ENCODE measurements at places on chromosomes 12 and 14.

GRCh38 chr12:115443351-115443938, 759.5 kb upstream of the TBX3 start:
- no peak for DNase-seq

DNA sequence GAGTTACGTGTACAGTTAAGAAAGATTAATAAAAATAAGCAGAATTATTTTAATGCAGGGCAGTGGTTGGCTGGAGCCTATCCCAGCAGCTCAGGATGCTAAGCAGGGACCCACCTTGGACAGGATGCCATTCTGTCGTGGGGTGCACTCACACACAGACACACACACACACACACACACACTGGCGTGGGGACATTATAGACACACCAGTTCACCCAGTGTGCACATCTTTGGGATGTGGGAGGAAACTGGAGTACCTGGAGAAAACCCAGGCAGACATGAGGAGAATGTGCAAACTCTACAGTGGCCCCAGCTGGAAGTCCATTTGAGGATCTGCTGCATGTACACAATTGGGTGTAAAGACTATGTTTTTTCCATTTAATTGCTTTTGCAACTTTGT, 12.8 kb upstream of the IFI27L2 start:
- no peak for DNase-seq

GRCh38 chr12:78330131-78330530, 499.4 kb downstream of the NAV3 start:
- no peak for DNase-seq

DNA sequence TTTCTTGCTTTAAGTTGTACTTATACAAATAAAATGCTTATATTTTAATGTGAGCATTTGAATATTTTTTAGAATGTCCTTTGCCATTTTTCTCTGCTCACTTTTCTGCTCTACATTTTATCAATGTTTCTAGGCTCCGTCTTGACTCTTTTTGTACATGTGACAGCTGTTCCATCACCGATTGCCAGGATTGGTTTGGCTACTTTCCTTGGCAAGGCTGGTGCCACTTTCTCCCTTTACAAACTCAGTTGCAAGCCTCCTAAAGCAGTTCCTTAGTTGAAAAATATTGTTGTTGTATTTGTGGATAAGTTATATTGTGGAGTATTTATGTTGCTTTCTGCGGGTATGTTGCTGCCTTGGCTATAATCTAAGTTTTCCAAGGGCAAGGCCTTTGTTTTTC, 63.4 kb downstream of the DACT1 start:
- DNase-seq = no peak

DNA sequence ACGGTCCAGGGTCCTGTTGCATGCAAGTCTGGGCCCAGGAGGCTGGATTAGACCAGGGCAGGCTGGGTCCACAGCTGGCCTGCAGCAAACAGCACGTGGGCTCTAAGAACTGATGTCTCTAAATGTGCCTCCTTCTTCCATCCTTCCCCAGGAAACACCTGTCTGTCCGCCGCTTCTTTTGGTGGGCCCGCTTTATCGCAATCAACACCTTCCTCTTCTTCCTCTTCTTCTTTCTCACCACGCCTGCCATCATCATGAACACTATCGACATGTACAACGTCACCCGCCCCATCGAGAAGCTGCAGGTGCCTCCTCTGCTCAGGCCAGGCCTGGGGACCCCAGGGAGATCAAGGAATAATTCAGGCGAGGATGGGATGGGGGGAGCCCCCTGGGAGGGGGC, 28.3 kb downstream of the NGB start:
- no peak for DNase-seq

DNA sequence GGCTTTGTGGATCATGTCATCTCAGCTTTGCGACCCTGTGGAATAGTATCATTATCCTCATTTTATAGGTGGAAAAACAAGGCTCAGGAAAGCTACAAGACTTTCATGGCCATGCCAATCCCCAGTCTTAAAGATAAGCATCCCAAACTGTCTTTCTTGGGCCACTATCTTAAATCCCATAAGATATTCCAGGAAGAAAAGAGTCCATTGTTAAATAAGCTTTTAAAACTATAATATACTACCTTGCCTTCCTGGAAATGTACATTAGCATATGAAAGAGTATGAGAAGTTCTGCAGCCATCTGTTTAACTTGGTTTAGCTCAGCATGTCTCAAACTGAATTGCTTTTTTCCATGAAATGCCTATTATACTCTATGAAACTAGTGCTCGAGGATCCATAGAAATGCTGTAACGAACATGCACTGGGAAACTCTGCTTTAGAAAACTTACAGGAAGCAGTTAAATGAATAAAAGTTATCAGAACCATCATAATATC, 77.1 kb downstream of the B4GALNT3 start:
- no peak for DNase-seq

- no peak for DNase-seq
Measured at GRCh38 chr12:89064780-89065179, 287.5 kb downstream of the DUSP6 start.

GRCh38 chr12:65306366-65307168, 28.1 kb downstream of the MSRB3 start:
- no peak for DNase-seq

- DNase-seq = no peak
Measured at GRCh38 chr12:334125-334524, 55.0 kb downstream of the KDM5A start.

DNA sequence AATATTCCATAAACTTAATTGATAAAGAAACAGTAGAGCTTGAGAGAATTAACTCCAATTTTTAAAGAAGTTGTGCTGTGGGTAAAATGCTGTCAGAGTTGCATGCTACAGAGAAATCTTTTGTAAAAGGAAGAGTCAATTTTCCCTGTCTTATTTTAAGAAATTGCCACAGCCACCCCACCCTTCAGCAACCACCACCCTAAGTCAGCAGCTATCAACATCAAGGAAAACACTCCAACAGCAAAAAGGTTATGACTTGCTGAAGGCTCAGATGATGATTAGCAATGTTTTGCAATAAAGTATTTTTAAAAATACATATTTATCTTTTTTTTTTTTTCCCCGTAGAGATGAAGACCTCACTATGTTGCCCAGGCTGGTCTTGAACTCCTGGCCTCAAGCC, 6.5 kb upstream of the DRAM1 start:
- DNase-seq = no peak

DNA sequence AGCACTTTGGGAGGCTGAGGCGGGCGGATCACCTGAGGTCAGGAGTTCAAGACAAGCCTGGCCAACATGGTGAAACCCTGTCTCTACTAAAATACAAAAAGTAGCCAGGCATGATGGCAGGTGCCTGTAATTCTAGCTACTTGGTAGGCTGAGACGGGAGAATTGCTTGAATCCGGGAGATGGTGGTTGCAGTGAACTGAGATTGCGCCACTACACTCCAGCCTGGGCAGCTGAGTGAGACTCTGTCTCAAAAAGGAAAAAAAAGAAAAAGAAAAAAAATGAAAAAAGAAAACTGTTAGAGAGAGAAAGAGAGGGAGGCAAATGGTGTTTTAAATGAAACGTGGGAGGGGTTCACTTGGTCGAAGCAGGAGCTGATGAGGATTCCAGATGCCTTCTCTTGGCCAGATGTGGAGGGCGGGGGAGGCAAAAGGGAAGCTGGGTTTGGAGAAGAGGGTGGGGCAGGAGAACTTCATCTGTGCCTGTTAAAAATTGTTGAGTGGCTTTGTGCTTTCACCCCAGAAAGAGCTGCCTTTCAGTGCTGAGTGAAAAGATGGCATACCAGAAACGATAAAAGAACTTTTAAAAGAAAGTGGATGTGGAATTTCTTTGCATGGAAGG, 1.1 kb downstream of the EMP1 start:
- DNase-seq = no peak

DNA sequence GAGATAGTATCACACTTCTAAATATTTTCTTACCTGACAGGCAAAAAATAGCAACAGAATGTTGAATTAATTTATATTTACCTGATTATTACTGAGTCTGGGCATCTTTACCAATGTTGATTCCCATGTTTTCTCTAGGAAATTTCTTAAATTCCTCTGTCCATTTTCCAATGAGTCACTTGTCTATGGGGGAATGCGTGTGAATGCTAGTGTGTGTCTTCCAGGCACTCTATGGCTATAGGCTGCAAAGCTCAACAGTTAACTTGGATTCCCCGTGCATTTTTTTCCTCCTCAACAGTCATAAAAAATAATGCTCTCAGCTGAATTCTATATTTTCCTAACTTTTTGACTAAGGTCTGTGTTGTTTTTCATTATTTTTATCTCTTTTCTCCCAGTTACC, 1385.8 kb upstream of the FLRT2 start:
- DNase-seq = no peak

GRCh38 chr12:127690161-127690560, 576.8 kb upstream of the TMEM132C start:
- DNase-seq = no peak

DNA sequence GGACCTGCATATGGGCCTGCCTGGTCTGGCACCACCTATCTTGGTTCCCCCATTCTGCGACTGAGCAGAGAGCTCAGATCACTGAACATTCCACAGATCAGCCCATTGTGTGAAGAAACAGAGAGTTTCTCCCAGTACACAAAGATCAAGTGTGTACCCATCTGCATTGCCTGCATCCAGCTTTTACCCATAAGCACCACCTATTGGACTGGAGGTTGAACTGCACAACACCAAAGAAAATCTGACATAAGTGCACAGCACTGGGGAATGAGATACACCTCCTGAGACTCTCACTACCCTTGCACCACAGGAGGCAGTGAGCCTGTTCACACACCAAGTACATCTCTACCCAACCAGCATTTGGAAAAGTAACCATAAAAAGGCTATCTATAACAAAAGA, 362.6 kb upstream of the CLEC14A start:
- no peak for DNase-seq

GRCh38 chr14:56959869-56960268, 149.6 kb upstream of the OTX2 start:
- DNase-seq = no peak

- no peak for DNase-seq
Measured at GRCh38 chr12:118288174-118288573, 84.5 kb downstream of the TAOK3 start.

DNA sequence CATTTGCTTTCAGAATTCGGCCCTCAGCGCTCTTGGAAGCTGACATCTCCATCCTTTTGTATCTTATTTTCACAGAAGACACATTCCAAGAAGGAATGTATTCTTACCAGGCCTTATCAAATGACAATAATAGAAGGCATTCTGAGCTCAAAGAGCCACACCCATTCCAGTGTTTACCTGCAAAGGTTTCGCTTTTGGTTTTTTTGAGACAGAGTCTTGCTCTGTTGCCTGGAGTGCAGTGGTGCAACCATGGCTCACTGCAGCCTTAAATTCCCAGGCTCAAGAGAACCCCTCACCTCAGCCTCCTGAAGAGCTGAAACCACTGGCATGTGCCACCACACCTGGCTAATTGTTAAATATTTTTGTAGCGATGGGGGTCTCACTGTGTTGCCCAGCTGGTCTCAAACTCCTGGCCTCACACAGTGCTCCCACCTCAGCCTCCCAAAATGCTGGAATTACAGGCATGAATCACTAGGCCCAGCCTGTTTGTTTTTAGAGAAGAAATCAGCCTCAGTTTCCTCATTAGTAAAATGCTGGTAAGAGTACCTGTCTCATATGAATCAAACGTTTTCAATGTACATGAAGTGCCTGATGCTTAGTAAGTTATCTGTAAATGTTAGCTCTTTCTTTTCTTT, 69.2 kb downstream of the SLC6A12 start:
- no peak for DNase-seq

DNA sequence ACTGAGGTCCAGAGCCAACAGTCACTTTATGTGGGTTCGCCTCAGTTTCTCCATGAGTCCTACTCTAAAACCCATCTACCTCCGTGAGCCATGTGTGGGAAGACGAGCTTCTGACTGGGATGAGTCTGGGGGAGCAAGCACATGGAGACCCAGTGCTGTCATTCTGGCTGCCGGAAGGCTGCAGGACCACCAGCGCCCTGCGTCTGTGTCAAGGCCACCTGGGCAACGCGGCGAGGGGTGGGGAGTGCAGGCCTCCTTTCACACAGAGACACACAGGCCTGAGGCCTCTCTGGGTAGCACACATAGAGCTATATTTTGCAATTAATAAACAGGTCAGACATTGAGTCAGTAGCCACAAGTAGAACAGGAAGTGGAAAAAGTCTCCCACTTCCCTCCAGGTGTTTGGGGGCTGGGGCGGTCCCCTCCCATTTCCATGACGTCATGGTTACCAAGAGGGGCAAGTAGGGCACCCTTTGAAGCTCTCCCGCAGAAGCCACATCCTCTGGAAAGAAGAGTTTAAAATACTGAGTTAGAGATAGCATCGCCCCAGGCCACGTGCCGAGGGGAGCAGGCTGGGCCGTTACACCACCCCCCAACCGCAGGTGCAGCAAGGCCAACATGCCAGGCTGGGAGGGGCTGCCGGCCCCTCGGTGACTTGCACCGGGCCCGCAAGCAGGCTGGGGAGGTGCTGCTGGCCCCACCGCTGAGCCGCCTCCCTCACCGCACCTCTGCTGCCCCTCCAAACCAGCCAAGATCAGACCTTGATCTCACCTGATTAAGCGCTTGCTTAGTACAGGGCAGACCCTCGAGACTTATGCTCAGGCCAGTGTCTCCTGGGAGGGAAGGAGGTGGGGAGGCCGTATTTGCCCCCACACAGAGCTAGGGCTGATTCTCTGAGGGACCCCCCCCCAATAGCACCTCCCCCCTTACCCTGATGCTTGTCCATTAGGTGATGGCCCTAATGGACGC, 32.7 kb downstream of the DAD1 start:
- DNase-seq = peak; percentile 81

DNA sequence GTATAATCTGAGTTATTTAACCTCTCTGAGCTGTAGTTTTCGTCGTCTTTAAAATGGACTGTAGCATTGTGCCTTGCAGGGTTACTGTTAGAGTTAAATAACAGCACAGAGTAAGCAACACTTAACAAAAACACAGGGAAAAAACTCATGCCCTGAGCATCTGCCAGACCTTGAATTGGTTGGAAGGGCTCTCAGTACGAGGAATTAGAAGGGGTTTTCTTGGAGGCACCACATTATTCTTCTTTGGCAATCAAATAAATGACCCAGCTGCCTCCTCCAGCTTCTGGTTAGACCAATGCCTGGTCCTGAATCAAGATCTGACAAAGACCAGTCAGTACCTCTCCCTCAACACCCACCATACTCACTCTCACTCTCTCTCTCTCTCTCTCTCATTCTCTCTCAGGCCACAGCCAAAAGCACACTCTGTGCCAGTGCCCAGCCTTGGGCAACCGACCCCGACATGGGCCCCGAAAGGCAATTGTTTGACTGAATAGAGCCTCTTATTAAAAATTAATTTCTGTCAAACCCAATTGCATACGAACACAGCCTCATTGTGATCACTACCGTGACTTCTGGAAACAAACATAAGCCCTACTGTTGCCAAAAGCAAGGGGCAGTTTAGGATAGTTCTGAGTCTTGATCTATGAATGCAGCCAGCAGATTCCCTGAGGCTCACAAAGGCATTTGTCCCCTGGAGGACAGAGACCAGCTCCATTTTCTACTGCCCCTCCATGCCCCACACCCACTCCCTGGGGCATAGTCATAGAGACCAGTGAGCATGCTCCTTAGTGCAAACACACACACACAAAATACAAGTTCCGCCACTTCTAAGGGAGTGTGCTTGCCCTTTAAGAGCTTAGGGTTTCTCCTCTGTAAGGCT, 23.9 kb downstream of the DUSP6 start:
- no peak for DNase-seq

GRCh38 chr12:19398376-19399363, 40.6 kb upstream of the AEBP2 start:
- no peak for DNase-seq

- DNase-seq = no peak
Measured at GRCh38 chr14:38111046-38111445, 96.7 kb upstream of the SSTR1 start.

GRCh38 chr14:99780690-99781089, 12.5 kb upstream of the EML1 start:
- no peak for DNase-seq

GRCh38 chr12:64256166-64256800, 34.2 kb upstream of the KICS2 start:
- DNase-seq = no peak

GRCh38 chr14:29097476-29097875, 330.9 kb downstream of the FOXG1 start:
- no peak for DNase-seq

Measured in stimulated activated CD4-positive, alpha-beta T cell treated with anti-CD3 and anti-CD28 coated beads, Interleukin-15, amount 100 ng/mL, for 1 hour (primary cell).